ENCODE measurements at places on chromosomes 12 and 14.

- DNase-seq = no peak
Observed at GRCh38 chr12:62933220-62933601, 1.7 kb downstream of the PPM1H start.

- DNase-seq = no peak
Observed at GRCh38 chr14:67584978-67585377, 15.1 kb downstream of the PIGH start.

GRCh38 chr12:22881878-22882385, 257.0 kb downstream of the ETNK1 start:
- no peak for DNase-seq

DNA sequence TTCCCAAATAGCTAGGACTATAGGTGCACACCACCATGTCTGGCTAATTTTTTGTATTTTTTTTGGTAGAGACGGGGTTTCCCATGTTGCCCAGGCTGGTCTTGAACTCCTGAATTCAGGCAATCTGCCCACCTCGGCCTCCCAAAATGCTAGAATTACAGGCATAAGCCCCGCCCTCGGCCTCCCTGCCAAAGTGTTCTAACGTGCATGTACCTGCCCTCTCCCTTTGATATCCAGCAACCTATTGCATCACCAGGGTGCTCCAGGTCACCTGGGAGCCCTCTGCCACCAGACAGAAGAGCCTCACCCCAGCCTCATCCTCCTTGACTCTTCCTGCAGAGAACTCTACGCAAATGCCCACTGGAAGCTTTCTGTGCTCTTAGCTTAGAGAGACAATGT, 2.2 kb upstream of the EML1 start:
- no peak for DNase-seq

GRCh38 chr14:30935445-30935844, 61.1 kb downstream of the COCH start:
- DNase-seq = no peak
